Panc1 (cell line): ENCODE measurements at places on chromosomes 3 and 15.

GRCh38 chr3:63151897-63152296, 126.2 kb upstream of the SYNPR start:
- no peak for DNase-seq

DNA sequence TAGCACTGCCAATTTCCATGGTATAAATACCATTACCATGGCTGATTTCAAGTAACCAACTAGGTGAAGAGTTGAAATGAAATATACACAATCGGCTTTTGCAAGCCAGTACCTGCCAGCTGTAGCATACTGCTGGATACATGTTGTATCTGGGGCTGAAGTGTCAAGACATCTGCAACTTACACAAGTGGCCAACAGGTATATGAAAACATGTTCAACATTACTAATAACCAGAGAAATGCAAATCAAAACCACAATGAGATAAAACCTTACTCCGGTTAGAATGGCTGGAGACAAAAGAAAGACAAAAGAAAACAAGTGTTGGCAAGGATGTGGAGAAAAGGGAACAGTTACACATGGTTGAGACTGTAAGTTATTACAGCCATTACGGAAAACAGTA, 11.6 kb downstream of the ATOSA start:
- DNase-seq = no peak

- DNase-seq = no peak
Measured at GRCh38 chr3:127800508-127800907, 21.8 kb downstream of the MGLL start.

- DNase-seq = no peak
Measured at GRCh38 chr15:76161153-76162035, 101.6 kb downstream of the TMEM266 start.

DNA sequence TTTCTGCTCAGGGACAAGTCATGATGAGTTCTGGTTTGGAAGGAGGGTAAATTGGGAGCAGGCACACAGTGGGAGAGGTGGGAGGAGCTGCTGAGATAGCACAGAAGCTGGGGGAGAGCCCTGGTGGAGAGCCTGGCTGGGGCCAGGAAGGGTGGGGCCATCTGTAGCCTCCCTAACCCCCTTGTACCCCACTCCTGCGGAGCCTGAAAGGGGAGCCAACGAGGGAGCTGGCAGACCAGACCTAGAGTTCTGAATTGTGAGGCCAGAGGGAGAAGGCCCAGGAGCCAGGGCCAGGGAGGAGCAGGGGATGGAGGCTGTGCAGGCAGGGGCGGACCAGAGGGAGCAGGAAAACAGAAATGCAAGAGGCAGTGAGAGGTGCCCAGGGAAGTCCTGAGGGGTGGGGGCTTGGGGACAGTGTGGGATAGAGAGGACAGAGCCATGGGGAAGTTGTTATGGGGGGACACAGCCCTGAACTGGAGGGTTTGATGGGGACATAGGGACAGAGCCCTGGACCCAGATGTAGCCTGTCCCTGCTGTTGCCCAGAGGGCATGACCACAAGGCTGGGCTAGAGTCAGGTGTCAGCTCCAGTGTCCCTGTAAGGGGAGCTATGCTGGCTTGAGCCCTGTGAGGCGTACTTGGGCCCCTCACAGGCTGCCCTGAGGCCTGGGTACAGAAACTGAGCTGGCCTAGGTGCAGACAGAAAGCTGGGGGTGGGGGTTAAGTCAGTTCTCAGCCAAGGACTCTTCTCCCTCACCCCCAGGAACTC, 1.2 kb downstream of the TMIE start:
- no peak for DNase-seq

DNA sequence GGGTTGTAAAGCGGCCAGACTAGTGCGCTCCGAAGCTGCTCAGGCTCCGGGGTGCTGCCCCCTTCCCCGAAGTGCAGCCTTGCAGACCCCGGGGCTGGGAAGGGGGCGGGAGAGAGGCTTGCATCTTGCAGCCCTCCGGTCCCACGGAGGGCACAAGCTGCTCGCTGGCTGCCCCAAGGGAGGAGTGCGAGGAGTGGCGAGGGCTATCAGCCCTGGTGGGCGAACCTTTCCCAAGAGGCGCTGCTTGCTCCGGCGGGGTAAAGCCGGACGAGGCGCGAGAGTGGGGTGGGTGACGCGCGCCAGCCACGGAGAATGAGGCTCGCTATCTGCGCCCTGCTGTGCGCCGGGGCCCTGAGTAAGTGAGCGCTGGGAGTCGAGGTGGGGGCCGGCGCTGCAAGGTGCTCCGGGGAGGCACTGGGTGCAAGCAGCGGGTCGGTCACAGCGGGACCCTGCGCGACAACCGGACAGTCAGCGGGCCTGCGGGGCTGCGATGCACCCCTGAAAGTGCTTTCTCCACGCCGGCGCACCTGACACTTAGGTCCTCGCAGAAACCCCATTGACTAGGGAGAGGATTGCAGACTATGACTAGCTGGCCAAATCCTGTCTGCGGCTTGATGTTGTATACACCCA, 12.7 kb upstream of the TOPBP1 start:
- DNase-seq = no peak

GRCh38 chr3:132556508-132557159, 40.4 kb upstream of the ACKR4 start:
- no peak for DNase-seq

- no peak for DNase-seq
Measured at GRCh38 chr3:170356596-170357175, 829 bp upstream of the SKIL start.
